ENCODE measurements at places on chromosomes 16 and 17.

DNA sequence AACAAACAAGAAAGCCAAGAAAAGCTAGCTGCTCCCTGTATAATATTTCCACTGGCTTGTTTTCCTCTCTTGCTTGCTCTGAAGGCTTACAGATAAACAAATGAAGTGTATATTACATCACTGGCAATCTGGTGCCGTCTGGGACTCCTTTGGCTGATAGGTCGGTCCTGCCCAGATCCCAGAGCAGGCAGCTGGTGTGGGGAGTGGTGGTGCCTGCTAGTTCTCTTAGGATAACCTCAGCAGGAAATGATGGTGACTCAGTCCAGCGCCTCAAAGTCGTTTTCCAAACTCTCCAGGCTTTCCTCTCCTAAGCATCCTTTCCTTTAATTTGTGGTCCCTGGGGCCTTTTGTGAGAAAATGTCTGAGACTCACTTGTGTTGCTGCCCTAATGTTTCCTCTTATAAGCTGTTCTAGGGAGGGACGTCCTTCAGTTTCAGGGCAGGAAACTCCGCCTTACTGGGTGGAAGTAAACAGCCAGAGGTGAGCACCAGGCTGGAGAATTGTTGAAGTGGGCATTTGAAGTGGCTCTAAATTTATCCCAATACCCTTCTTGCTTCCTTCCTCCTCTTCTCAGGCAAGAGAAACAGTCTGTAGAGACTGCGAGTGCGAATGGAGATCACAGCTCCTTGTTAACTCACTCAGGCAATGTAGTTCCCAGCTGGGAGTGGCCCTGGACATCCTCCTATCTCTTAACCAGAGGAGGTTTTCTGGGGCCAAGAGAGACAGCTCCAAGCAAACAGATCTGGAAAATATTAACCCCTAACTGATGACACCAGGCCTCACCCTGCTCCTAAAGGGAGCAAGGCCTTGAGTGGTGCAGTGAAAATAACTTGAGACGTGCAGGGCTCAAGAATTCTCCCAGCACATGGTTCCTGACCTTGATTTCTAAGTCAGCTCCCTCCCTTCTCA lies 34.9 kb downstream of the CD300LF start:
- DNase-seq, result no peak

- no peak for DNase-seq
These were observed 2.0 kb upstream of the RASL10B start for GRCh38 chr17:35729405-35729833.

DNA sequence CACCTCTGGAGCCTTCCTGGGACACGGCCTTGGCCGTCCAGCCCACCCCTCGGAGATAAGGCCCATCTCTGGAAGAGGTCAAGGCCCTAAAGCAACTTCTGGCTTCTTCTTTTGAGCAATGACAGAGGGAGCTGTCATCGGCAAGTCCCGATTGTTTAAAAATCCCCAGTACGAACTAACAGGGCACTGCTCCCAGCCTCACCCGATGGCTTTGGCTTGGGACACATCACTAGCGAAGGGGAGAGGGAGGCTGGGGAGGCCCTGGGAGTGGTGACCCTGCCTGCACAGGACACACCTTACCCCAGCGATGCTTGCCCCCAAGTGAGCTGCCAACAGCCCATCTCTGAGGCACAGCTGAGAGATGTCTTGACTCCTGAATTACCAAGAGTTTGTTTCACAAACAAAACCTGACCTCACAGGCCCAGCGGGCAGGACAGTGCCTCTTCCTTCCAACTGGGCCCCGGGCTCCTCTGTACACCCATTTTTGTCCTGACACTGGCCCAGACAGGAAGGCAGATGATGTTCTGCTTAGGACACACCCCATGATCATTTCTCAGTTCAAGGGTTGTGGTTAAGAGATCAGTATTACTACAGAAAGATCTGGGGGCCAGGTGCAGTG lies 4.8 kb downstream of the SYNGR2 start:
- no peak for DNase-seq

- no peak for DNase-seq
These were observed 5.3 kb downstream of the DHX38 start for GRCh38 chr16:72098936-72099335.

DNA sequence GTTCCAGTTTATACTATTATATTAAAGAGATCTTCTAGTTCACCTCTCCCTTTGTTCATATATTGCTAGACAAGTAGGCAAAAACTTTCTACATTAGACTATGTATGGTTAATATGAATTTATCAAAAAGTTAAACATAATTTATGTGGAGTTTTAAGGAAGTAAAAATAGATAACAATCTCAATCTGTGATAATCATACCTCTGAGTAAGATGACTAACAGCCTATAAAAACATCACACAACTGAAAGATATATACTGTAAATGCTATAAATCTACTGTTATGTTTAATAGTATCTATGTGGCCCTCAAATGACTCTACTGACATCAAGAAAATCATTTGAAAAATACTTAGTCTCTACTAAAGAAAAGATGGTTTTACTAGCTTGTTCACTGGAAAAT lies 37.1 kb downstream of the AP1G1 start:
- DNase-seq, result no peak

DNA sequence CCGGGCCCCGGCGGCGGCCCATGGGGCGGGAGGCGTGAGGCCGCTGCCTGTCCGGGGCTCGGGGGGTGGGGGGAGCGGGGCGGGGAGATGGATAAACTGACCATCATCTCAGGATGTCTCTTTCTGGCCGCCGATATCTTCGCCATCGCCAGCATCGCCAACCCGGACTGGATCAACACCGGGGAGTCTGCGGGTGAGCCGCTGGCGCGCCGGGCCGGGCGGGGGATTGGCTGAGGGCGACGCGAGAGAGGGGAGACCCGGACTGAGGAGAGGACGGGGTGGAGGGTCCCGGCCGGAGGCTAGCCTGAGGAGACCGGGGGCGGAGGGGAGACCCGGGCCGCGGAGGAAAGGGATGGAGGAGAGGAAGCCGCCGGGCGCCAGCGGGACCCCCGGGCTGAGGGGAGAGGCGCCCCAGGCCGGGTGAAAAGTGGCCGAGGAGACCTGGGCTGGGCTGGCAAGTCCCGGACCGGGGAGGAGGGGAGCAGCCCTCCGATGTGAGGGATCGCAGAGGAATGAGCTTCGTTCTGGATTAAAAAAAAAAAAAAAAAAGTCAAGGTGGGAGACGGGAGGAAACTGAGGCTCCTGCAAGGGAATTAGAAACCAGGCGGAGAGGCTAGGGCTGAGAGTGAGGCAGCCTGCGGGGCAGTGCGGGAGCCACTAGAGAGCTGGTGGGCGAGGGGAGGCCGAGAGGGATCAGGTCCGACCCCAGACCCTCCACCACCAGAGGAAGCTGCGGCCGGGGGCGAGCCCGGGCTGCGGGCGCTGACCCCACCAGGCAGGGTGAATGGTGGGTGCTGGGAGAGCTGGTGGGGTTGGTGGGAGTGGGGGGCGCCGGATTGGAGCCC lies 526 bp downstream of the MOSMO start:
- DNase-seq, result no peak

- DNase-seq, result no peak
These were observed 696 bp upstream of the PSMC5 start for GRCh38 chr17:63826468-63827001.

DNA sequence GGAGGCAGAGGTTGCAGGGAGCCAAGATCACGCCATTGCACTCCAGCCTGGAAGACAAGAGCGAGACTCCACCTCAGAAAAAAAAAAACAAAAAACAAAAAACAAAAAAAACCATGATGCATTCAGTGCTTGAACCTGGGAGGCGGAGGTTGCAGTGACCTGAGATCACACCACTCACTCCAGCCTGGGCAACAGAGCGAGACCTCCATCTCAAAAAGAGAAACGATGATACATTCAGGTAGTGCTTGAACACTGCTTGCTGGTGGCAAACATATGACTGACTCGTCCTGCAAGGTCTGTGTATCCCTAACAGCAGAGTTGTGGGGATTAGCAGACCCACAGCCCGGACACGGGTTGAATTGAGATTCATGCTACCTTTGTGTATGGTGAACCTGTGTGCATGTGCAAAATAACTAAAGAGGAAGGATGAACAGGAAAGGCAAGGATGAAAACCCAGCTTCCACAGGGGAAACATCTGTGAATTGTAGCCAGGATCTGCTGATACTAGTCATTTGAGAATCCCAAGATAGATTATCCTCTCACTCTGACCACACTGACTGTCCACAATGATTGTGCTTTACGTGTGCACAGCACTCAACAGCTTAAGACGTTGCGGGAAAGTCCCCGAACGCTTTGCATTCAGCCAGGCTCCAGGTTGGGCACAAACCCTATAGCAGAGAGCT lies 52.4 kb upstream of the MRPS23 start:
- DNase-seq, result no peak

DNA sequence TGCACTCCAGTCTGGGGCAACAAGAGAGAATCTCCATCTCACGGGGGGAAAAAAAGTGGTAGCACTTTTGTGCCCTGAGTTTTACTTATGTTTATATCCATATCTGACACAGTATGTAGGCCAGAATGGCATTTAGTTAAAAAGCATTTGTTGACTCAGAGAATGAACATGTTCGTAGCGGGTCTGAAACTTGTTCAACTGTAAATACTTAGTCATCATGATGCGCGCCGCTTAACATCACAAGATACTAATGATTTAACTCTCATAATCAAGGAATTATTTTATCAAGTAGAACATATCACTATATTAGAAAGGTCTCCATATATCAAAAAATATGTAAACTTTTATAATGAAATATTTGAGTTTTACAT lies 55.3 kb upstream of the ITGA2B start:
- no peak for DNase-seq

DNA sequence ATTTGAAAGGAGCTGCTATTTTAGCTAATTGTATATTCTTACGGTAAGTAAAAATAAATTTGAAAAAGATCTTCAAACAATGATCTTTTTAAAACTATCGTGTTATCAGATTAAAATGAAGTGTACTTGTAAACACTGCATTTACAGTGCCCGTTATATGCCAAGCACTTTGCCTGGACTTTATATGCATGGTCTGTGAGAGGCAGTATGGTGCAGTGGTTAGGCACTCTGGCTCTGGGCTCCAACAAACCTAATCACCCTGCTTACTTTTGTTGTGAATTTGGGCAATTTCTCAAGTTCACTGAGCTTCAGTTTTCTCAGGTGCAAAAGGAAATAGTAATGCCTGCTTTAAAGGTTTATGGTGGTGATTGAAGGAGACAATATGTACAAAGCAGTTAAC lies 1.4 kb downstream of the PMP22 start:
- no peak for DNase-seq

DNA sequence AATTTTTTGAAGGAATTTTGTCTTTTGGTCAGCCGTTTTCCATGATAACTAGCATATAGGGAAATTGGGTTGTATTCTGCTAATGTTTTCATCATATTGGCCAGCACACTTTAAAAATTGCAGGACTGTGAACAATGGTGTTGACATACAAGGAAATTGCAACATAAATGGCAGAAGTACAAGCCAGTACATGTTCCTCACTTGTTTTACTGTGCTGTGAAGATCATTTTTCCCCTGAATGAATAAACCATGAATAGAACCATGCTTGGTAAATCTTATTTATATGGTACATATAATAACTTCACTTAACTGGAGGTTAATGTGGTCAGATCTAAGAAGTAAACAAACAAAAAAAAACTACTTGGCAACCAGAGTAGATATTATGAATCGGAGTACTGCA lies 22.8 kb downstream of the OMG start:
- DNase-seq, result no peak

GRCh38 chr17:3972931-3973330 lies 8.7 kb upstream of the ATP2A3 start:
- DNase-seq, result no peak

GRCh38 chr16:84252184-84252583 lies 12.4 kb upstream of the KCNG4 start:
- no peak for DNase-seq

GRCh38 chr17:56699186-56699894 lies 105.8 kb downstream of the NOG start:
- no peak for DNase-seq

DNA sequence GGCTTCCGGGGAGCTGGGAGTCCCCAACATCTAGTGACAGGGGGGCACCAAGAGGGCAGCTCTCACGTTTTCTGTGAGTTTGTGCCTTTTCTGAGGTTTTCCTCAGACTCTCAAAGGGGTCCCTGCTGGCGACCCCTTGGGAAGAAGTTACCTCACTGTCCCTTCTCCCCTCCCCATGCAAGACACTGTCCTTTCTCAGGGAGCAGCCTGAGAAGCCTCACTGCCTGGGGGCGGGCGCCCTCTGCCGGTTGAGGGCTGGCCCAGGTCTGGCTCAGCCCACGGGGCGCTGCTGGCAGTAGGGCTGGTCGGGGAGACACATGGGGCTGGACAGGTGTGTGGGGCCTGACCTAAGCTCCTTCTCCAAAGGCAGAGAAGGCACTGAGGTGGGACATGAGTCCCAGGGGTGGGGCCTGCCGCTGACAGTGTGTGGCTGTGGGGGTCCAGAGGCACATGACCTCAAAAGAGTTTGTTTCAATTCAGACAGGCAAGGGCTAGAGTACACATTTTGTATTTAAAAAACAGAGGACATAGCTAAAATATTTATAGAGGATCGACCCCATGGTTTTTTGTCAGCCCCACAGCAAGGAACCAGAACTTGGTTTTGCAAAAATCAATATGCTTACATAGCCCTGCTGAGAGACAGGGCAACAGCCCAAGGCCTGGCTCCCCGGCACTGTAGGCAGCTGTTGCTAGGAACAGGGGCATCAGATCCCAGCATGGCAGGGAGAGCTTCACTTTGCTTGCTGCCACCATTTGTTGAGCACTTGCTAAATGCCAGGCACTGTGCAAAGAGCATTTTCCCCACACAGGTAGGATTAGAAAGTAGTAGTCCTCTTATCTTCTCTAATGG lies 18.5 kb upstream of the ALDH3A1 start:
- peak; percentile 75 for DNase-seq

All from substantia nigra (tissue), 51 donors.